Stimulated activated CD4-positive, alpha-beta T cell treated with anti-CD3 and anti-CD28 coated beads, Interleukin-4, amount 100 ng/mL, for 48 hours (primary cell): ENCODE measurements at places on chromosomes 13 and 19.
A peak's percentile ranks its signal among the peaks of the same experiment; 100 is the strongest.

GRCh38 chr19:35363001-35363590, 4.8 kb downstream of the FFAR3 start:
- DNase-seq = no peak

- no peak for DNase-seq
Observed at GRCh38 chr19:55652311-55653128, 2.3 kb upstream of the U2AF2 start.

DNA sequence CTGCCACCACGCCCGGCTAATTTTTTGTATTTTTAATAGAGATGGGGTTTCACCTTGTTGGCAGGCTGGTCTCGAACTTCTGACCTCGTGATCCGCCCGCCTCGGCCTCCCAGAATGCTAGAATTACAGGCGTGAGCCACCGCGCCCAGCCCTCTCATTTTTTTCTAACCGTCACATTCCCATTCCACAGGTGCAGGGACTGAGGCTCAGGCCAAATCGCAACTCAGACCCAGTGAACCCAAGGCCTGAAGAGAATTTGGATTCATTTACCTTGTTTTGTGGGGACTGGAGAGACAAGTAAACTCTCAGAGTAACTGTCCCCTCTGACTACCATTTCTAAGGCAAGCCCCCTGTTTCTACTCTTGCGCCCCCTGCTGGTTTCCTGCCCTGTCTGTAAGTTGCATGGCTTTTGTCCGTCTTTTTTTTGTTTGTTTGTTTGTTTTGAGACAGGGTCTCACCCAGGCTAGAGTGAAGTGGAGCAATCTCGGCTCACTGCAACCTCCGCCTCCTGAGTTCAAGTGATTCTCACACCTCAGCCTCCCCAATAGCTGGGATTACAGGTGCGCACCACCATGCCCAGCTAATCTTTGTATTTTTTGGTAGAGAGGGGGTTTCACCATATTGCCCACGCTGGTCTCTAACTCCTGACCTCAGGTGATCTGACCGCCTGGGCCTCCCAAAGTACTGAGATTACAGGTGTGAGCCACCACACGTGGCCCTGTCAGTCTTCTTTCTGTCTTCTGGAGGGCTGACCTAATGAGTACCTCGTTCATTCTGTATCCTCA, 2.3 kb upstream of the STRN4 start:
- peak; percentile 85 for DNase-seq

DNA sequence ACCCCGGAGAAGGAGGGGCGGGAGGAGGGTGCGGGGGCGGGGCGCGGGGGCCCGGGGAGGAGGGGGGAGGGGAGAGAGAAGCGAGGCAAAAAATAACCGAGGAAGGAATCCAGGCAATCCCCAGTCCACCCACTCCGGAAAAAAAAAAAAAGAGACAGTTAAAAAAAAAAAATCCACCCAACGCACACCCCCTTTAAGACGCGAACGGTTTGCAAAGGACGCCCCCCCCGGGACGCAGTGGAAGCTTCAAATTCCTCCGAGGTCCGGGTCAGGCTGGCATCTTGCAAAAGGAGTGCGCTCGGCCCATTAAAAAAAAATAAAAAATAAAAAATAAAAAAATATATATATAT, at the start of gene CACNA1A:
TSS of gene CACNA1A (minus strand) at position 9 of the 350 bp plus-strand sequence. CDS start 255 bp downstream, outside the sequence.
- no peak for DNase-seq

DNA sequence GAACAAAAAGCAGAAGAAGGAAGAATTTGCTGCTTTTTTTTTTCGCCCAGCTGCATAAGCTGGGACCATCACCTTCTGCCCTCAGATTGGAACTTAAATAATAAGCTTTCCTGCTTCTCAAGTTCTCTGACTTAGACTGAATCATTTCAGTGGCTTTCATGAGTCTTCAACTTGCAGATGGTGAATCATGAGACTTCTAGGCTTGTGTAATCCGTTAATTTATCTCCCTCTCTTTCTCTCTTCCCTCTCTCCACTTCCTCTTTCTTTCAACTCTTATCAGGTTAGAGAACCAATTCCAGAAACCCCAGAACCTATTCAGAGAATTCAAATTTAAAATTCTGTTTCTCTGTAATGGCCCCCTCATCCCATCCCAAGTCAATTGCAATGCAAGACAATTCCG, 1153.7 kb downstream of the PCDH9 start:
- DNase-seq = no peak

- DNase-seq = no peak
Observed at GRCh38 chr13:39257642-39258041, 219.4 kb downstream of the NHLRC3 start.

DNA sequence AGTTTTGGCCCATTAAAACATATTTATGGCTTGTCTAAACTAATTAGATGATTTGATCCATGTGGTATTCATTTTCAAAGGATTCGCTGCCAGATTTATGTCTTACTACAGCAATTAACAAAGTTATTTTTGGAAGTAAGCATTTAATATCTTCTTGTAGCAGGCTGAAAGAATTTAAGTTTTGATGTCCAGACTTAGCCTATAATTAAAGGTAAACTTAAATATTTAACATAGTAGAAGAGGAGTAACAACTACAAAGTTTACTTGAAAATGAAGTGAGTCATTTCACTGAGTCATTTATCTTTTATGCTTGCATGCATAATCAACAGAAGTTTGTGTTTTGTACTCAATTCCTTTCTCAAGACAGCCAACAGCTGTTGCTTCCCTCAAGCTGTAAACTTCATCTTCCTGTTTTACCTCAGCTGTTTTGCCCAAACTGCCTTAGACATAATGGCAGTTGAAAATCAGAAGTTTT, 58.1 kb downstream of the EDNRB start:
- no peak for DNase-seq

DNA sequence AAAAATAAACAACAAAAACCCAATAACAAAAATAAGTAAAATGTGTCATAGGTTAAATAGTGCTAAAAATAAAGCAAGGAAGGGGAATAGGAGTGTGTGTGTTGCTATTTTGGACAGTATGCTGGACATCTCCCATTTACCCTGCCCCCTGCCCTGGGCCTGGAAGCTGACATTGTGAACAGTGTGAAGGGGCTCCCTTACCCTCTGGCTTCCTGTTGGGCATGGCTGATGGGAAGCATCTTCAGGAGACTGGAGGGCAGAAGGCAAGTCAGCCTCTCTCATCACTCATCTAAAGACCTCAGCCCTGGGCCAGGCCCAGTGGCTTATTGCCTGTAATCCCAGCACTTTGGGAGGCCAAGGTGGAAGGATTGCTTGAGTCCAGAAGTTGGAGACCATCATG, 26.7 kb downstream of the KCTD15 start:
- DNase-seq = no peak

- DNase-seq = no peak
Observed at GRCh38 chr19:19214892-19215291, 3.1 kb downstream of the NCAN start.

DNA sequence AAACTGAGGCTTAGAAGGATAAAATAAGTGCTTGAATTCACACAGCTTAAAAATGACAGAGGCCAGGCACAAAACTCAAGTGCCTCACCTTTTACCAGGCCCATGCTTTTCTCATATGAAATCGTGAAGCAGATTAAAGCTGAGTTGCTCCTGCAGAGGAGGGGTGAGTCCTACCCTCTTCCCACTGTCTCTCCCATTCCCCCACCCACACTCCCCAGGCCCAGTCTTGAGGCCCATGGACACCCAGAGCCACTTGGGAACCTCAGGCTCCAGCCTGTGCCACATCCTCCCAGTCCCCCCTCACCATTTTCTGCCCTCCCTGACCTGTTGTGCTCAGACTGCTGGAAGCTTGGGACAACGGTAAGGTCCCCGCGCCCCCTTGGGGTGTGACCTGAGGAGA, 17.5 kb downstream of the ZNF574 start:
- DNase-seq = no peak

DNA sequence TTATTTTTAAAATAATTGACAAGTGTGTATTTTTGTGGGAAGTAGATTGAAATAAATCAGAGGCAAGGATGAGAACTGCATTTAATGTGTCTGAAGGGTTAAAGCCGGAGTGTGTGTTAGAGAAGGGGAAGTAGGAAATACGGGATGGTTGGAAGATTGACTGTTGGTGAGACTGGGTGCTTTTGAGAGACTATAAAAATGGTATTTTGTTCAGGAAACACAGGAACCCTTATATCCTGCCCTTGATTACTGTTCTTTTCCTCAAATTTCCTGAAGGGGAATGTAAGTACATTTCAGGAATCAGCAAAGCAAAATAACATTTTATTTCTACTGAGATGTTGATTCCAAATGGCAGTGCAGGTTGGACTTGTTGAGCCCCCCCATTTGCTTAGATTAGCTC, 15.1 kb downstream of the IFT88 start:
- no peak for DNase-seq

- no peak for DNase-seq
Observed at GRCh38 chr19:15471639-15472101, 7.3 kb upstream of the RASAL3 start.

- DNase-seq = no peak
Observed at GRCh38 chr19:7924241-7924640, 1.7 kb downstream of the CTXN1 start.
